ENCODE measurements at places on chromosomes 2 and 18.

- DNase-seq: no peak
Observed at GRCh38 chr2:74893332-74893731, 59.4 kb downstream of the HK2 start.

DNA sequence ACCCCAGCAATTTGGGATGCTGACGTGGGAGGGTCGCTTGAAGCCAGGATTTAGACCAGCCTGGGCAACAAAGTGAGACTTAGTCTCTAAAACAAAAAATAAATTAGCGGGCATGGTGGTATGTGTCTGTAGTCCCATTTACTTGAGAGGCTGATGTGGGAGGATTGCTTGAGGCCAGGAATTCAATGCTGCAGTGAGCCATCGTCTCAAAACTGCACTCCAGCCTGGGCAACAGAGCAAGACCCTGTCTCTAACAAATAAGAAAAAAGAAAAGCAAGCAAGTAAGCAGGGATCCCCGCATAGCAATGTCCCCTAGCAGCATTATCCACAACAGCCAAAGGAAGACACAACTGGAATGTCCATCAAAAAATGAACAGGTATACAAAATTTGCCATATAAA is 3.4 kb downstream of the TXNL1 start:
- DNase-seq: no peak

- DNase-seq: peak; percentile 37
Observed at GRCh38 chr2:222318026-222318711, 19.4 kb upstream of the PAX3 start.

DNA sequence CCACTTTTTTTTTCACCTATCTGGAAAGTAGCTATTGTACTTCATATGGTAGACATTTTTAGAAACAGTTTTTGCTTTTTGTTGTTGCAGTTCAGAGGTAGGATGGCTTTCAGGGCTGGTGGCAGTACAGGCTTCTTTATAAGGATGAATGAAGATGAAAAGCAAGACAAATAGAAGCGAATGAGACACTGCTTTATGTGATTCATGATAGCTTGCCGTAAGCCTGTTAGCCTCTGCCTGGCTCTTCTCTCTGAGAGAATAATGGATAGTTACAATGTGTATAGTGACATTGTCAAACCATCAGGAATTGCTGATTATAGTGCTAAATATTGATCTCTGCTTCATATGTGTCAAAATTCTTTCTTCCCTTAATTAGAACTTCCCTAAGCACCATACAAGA is 173.7 kb downstream of the NR4A2 start:
- DNase-seq: no peak

DNA sequence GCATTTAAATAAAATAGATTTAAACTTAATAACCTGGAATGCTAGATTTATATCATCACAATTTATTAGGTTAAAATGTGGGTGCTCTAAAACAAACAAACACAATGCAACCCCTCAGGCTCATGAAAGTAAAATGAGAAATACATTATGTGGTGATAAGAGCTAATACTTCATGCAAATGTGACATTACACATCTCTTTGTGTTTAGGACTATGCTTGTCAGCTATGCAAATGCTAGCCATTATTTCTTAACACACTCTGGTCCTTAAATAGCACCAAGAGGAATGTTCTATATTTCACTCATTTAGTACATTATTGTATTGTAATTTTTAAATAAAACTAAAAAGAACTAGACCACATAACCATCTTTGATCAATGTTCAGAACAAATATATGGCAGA is 627.6 kb downstream of the DPP10 start:
- no peak for DNase-seq

- no peak for DNase-seq
Observed at GRCh38 chr2:224211181-224211480, 172.0 kb upstream of the SERPINE2 start.

DNA sequence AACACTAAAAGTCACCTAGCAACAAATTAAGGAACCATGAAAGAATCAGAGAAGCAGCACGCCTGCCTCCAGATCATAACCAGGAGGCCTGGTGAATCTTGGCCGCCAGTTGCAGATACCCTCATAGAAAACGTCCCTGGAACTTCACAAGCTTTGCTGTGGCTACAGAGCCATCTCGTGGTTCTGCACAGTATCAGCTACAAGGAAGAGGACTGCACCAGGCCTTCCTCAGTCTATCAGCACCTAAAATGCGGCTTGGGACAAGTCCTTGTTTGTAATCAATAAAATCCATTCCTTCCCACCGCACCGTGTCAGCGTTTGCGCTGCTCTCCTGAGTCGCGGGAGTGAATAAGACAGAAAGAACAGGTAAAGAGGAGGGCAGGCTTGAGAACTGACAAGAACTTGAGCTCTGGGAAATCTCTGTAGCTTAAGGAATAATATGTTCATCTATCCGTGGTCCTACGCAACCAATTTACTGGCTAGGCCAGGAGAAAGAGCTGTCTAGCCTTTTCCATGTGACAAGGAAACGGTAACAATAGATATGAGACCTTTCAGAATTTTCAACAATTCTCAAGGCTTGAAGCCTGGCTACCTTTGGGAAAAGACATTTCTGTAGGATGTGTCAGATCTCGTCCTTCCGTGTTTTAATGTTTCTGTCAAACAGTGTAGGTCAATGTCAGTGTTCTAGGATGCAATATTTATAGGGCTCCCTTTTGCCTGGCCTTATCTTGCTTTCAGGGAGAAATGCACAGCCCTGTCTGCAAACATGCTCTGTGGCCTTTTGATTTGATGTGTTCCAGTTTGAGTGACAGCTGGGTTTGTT is 128.5 kb upstream of the RAB12 start:
- no peak for DNase-seq

DNA sequence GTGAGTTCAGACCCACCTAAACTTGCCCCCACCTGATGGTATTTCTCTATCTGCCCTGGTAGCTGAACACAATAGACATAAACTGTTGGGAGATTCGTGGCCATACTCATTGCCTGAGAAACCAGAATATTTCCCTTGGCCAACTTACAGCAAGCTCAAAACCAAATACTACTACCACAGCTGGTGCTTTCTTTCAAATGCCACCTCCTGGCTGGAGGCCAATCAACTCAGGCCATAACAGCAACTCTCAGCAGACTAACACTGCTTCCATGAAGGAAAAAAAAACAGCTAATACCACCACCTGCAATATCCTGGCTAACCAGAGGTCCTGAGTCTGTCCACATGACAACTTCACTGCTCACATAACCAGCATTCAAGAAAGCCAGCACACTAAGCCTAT is 373.1 kb downstream of the CMPK2 start:
- DNase-seq: no peak

DNA sequence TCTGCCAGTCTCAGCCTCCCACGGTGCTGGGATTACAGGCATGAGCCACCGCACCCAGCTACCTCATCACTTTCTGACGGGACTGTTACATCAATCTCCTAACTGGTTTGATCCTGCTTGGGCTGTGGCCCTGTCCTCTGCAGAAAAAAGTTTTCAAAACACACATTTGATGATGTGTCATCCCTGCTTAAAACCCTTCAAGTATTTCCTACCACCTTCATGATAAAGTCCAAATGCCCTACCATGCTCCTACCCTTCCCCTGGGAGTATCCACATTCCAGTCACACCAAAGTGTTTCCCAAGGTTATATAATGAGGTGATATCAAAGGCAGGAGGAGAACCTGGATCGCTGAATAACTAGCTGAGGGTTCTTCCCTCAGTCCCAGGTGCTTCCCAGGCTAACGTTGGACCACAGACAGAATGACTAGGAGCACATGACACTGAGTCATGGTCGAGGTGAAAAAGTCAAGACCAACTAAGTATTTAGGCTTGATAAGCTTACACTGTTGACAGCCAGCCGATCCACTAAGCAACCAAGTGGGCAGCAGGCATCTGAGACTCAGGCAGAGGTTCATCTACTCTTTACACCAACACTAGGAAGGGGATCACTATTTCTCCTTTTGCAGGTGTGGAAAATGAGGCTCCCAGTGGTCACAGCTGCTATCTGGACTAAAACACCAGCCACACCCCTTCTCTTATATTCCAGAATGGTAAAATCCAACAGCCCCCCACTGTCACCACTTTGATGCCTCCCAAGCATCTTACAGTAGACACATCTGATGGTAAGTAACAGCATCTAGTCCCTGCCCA is 31.8 kb downstream of the CYRIA start:
- no peak for DNase-seq

DNA sequence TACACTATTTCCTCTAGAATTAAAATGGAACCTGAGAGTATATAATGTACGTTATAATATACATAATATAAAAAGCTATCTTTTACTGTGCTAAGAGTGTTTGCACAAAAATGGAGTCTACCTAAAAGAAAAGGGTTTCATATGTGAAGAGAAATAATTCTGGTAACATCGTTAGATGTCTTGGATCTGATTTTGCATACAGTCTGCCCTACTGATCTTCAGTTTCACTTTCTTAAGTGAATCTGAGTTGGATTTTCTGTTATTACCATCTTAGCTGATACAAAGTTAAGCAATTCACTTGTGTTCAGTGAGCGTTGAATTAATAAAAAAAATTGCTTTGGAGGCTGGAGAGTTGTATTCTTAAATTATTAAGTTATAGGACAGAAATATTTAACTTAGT is 502.1 kb upstream of the TMEFF2 start:
- no peak for DNase-seq

DNA sequence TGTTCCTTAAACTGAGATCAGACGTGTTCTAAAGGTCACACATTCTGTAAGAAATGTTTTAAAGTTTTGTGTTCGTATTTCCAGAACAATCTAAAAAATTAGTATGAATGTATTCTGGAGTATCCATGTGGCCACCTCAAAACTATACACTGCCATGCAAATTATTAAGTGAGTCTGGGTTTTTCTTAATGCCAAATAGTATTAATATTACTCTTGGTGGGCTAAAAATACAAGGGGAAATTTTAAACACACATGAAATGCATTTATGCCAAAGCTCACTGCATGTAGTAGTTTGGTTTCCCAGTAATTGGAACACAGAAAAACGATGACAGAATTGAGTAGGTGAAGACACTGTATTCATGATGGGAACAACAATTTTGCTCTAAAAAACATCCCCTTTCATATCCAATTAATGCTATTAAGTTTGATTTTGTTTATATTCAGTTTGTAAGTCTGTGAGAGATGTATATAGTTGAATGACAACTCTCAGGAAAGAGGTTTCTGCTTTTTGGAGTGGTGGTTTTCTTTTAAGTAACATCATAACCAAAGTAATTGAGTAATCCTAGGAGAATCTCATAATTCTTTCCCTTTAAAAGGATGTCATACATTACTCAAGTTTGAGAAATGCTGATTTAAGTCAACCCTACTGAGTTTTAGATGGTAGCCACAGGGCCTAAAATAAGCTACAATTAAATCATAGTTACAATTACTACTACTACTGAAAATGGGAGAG is 75.7 kb upstream of the CDCA7 start:
- no peak for DNase-seq

GRCh38 chr18:13455471-13455870 is 236.9 kb downstream of the LDLRAD4 start:
- DNase-seq: no peak

DNA sequence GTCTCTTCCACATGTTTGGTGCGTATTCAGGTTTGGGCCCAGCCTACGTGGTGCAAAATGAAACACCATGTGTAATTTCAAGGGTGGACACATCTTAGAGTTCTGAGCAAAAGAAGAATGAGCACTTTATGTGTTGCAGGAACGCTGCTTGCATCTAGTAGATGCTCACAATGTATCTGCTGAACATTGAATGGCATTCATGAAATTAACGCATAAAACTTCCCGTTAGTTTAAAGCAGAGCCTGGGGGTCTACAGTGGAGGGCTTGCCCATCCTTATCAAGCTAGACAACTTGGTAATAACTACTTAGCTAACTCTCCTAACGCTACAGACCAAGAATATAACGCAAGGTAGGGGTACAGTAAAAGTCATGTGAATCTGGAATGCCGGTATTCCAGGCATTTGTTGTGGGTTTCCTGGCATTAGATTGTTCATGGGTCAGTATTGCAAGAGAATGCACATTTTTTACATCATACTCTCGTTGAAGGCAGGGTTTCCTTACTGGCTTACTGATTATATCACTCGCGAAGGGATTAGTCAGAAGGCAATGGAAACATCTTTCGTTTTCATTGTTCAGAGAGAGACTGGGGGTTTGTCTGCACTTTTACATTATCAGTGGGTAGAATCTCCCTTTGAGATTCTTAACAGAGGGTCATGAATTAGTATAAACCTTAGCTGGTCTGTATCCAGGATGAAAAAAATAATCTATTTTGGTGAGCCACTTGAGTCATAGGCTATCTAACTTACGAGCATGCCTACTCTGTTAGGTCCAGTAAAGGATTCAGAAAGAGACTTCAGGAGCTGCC is 229.5 kb upstream of the EPAS1 start:
- DNase-seq: no peak
